Activated gamma-delta T cell (primary cell): ENCODE measurements at places on chromosomes 11 and 22.

- DNase-seq: no peak
Observed at GRCh38 chr11:126997196-126997595, 3.4 kb downstream of the KIRREL3 start.

- no peak for DNase-seq
Observed at GRCh38 chr11:30595934-30596333, 9.8 kb upstream of the MPPED2 start.

- no peak for DNase-seq
Observed at GRCh38 chr11:83540728-83541127, 254.6 kb upstream of the CCDC90B start.

DNA sequence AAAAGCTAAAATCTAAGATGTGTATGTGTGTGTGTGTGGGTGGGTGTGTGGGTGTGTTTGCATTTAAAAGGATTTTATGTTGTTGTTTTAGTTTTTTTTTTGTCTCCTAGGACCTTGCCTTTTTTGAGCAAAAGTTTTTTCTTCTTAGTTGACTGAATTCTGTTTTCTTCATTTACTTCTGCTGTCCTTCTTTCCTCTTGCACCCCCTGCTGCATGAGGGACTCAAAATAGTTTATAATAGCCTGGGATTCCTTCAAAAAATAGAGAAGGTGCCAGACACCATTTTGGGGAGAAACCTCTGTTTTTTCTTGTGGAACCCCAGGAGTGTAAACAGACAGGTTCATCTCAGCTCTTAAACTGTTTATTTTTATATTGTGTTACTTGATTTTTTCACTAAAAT, 817.7 kb downstream of the TBC1D22A start:
- DNase-seq: no peak

DNA sequence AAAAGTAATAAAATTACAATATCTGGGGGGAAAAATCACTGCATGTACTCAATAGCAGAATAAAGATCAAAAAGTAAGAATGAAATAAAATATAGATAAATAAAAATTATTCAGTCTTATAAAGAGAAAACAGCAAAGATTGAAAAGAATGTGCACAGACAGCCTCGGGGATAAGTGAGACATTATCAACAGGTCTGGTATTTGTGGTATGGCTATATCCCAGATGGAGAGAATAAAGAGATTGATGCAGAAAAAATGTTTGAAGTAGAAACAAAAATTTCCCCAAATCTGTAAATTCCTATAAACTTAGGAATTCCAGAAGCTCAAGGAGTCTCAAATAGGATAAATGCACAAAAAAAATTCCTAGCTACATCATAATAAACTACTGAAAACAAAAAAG, 74.5 kb upstream of the LUZP2 start:
- DNase-seq: no peak

GRCh38 chr11:26344647-26345046, 12.7 kb downstream of the ANO3 start:
- no peak for DNase-seq

GRCh38 chr22:48845356-48845936, 982.2 kb downstream of the BRD1 start:
- no peak for DNase-seq

DNA sequence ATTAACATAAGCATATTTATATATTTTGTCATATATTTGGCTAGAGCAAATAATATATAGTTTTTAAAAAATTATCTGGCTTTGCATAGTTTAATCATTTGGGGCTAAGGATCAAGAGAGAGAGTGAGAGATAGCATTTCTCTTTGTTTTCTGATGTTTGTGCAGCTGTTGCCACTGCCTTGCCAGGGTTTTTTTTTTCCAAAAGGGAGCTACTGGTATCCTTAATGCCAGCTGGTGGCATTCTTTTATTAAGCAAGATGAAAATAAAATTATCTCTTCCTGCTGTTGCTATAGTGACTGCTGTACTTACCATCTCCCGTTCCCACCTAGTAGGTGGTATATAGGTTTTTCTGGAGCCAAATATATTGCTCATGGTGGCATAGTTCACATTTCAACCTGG, 793.3 kb upstream of the ARHGAP42 start:
- no peak for DNase-seq

DNA sequence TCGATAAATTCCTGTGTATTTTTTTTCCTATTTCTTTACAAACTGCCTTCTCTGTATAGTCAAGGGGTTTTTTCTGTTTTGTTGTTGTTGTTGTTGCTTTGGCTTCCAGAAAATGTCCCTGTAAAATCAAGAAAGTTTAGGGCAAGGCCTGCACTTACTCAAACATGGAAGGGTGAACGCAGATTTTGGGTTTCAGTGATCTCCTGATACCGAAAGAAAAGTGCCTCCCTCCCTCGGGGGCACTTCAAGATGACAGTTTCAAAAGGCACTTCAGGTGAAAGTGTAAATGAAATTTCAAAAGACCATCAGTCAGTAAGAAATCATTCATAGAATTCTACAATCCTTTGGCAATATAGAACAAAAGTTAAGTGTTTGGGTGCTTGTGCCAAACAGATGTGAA, 43.4 kb upstream of the TMPRSS4 start:
- DNase-seq: no peak

GRCh38 chr11:132125988-132126871, 755.8 kb downstream of the NTM start:
- no peak for DNase-seq

GRCh38 chr11:102829316-102830000, 14.0 kb downstream of the MMP3 start:
- DNase-seq: no peak

DNA sequence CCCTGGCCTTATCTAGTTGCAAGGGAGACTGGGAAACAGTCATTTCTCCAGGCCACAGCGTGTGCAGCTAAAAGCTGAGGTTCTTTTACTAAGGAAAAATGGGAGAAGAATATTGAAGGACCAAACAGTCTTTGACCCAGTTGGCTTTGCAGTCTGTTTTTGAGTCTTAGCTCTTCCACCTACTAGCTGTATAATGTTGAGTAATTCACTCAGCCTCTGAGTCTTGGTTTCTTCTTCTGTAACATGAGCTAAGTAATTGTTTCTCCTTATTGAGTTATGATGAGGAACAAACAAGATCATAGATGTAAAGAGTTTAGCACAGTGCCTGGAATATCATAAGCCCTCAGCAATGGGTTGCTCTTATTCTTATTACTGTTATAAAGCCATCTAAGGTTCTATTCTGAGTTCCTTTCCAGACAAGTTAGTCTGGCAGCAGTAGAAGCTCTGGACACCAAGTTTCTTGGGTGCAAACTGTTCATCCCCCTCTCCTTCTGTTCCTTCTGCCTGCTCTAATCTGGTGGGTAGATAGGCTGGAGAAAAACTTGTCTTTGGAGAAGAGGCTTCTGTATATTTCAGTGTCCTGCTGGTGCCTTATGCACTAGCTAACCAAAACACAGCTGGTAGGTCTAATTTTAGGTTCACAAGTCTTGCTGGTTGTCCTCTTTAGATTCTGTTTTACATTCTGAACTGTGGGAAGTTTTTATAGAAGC, 13.5 kb downstream of the TRIM44 start:
- DNase-seq: no peak

GRCh38 chr11:15248749-15249148, 134.0 kb downstream of the INSC start:
- no peak for DNase-seq

GRCh38 chr22:37240240-37240940, 3.7 kb downstream of the RAC2 start:
- no peak for DNase-seq

- DNase-seq: no peak
Observed at GRCh38 chr11:71446942-71447688, 1.1 kb downstream of the DHCR7 start.

GRCh38 chr11:77191429-77191822, 63.4 kb downstream of the MYO7A start:
- DNase-seq: no peak

GRCh38 chr11:6703247-6704063, 20.3 kb upstream of the MRPL17 start:
- no peak for DNase-seq

DNA sequence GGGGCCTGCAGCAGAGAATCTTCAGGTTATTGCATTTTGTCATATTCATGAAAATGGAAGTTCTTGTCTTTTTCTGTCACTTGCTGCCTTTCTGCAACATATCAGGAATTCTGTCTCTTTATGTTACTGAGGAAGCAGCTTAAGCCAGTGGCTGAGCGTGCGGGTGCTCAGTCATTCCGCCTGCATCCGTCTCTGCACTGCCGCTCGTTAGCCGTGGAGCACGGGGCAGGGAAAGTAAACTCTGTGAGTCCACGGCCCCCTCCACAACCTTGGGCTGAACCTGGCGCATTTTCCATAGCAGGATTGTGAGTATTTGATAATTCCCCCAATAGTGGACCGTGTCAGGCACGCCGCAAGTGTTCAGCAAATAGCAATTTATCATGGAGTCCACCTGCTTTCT, 1007.7 kb downstream of the BRD1 start:
- DNase-seq: no peak

DNA sequence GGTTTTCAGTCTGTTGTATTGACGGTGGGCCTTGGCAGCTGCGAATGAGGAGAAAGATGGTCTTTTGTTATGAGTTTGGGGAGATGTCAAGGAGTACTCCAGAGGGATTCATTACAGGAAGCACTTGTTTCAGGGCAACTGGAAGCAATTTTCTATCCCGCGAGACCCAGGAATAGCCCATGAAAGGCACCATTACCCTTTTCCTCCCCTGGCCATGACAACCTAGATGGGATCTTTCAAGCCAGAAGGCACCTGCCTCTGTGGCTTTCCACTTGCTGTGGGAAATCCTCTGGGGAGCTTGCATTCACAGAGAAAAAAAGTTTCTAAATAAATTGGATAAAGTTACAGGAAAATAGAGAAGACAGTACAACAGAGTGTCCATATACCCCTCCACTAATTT, 2.7 kb downstream of the ZNF215 start:
- DNase-seq: no peak

DNA sequence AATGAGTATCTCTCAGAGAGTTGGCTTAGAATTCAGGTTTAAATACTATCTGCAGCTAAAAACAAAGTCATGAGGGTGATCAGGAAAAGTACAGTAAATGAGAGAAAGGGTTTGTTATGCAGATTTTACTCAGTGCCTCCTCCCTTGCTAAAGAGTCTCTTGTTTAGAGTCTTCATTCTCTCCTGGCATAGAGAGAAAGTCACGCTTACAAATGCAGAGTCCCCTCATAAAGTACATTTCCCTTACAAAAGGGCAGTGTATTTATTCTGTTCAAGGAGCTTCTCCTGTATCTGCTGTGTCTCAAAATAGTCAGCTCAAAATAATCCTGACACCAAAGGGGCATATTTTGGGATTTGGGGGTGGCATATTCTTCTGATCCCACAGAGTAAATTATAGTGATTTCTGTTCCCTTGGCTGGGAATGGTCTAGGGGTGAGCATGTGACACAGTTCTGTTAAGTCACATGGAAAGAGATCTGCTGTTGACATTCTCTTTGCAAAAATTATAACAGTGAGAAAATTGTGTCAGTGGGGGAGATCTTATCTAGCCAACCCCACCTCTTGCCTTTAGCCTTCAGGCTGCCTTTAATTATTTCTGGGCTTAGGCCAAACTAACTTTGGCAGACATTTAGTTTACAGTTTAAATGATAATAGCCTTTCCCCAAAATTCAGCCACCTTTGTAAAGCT, 102.9 kb downstream of the MTNR1B start:
- no peak for DNase-seq

DNA sequence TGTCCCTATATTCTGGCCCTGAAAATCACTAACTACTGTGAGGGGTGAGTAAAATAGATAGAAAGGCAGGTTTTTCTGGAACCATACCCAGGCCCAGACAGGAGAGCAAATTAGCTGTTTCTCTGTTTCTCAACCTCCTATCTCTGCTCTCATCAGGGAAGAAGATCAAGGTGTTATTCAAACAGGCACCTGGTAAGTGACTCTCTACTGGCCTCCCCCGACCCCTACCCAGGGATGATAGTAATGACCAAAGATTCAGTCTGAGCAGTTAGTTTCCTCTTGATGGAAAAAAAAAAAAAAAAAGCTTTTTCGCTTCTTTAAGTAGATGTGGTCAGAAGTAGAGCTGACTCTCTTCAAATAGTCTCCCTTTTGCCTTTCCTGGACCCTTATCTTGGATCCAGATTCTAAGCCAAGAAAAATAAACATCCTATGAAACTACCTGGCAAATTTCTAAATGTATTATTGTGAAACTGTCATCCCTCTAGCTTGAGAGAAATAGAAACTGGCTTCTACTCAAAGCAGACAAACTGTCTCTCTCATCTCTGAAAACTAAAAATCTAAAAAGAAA, 9.9 kb downstream of the LRRC4C start:
- no peak for DNase-seq

GRCh38 chr22:22892096-22893052, 4.8 kb downstream of the IGLL5 start:
- no peak for DNase-seq

DNA sequence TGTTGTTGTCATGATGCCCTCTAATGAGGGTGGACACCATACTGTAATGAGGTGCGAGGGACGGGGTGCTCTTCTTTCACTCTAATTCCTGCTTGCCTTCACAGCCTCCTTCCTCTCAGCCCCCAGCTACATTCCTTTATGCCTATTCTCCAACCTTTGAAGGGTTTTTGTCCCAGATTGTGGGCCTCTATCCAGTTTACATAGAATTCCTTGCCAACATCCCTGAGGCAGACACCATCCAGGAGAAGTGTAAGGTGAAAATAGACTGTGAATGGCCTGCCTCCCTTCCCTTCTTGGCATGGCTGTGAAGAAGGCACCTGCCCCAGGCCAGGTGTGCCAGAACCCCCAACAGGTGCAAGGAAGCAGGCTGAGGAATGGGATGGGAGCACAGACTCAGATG, 122.3 kb downstream of the CHST1 start:
- no peak for DNase-seq

DNA sequence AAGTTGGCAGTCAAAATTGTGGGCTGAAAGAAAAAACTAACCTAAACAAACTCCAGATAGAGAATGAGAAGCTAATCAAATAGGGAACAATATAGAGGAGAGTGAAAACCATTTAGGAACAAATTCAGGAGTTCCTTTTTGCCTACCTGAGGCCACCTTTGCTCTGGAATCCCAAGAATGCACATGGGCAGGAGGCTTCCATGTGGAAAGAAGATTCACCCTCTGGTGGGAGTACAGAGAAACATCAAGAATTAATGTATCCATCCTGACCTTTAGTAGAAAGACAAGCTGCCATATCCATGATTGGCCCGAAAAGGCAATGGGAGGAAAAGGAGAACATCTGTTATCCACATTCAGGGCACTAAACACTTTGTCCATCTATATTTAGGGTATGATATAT, 35.0 kb upstream of the MRGPRX1 start:
- no peak for DNase-seq

- no peak for DNase-seq
Observed at GRCh38 chr11:38791346-38791961, 2193.4 kb upstream of the RAG2 start.

DNA sequence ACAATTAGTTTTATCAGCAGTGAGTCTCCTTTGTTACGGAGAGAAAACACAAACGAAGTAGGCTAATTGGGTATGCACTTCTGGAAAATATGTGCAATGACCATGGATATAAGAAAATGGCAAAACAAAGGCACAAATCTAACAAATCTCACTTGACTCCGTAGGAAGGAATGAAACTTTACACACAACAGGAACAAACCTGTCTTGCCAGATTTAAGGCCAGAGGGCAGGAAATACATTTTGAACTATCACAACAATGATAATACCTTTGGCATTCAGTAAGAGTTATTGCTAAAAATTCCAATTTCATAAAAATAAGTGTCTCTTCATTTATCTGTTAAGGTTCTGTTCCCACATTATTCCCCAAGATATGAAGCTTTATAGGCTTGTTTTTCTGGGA, 36.6 kb downstream of the SLC25A17 start:
- no peak for DNase-seq
